ENCODE measurements at places on chromosomes 3 and 15. TPM values are rescaled to one million over a fixed set of nuclear protein-coding genes. Genes with fewer than 3 reads are reported as not detected.

- H3K4me3 ChIP-seq, result no peak overlapping the region
- no peaks in the 10 kb centered on the region for H3K27me3 ChIP-seq
- no peak overlapping the region for H3K27ac ChIP-seq
- no peak for DNase-seq
- H3K4me1 ChIP-seq, result peaks cover 8% of the 10 kb centered on the region
Observed at GRCh38 chr3:11247362-11247761, 24.8 kb upstream of the ATG7 start.

DNA sequence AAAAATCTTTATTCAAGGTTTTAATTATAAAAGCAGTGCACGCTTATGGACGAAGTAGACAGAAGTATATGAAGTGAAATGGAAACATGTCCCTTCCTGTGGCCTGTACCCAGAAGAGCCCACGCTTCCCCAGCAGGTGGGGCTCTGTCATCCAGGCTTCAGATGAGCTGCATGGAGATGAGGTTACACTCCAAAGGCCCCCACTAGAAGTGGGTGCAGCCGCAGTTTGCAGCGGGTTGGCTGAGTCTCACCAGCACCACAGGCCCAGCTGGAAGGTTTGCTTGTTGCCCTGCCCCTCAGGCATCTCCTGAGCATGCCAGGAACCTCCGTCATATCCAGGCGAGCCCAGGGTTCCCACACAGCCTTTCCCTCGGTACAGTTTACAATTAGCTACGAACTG, 33.1 kb downstream of the PRR20G start:
- DNase-seq, result peak; percentile 30
- no peak overlapping the region for H3K4me3 ChIP-seq
- H3K36me3 ChIP-seq, result no peaks in the 10 kb centered on the region
- no peaks in the 10 kb centered on the region for H3K4me1 ChIP-seq

GRCh38 chr15:57797568-57798267, 91.2 kb downstream of the POLR2M start:
- no peaks in the 10 kb centered on the region for H3K36me3 ChIP-seq
- H3K27me3 ChIP-seq, result no peaks in the 10 kb centered on the region
- H3K4me1 ChIP-seq, result no peaks in the 10 kb centered on the region
- no peak overlapping the region for H3K27ac ChIP-seq
- H3K4me3 ChIP-seq, result no peak overlapping the region
- no peak for DNase-seq

GRCh38 chr3:66037330-66037985, 1.3 kb downstream of the MAGI1 start:
- H3K4me3 ChIP-seq, result peak overlapping the region; percentile 71
- peak; percentile 87 for DNase-seq
- H3K27me3 ChIP-seq, result no peaks in the 10 kb centered on the region
- no peaks in the 10 kb centered on the region for H3K36me3 ChIP-seq
- H3K4me1 ChIP-seq, result peaks cover 26% of the 10 kb centered on the region

Gene PAK6
- 16.3 TPM for total RNA-seq

Data from stomach (tissue), 19 donors.